Fibroblast of lung (primary cell): ENCODE measurements at places on chromosomes 11 and 22. TPM values are rescaled to one million over a fixed set of nuclear protein-coding genes. Genes with fewer than 3 reads are reported as not detected.

DNA sequence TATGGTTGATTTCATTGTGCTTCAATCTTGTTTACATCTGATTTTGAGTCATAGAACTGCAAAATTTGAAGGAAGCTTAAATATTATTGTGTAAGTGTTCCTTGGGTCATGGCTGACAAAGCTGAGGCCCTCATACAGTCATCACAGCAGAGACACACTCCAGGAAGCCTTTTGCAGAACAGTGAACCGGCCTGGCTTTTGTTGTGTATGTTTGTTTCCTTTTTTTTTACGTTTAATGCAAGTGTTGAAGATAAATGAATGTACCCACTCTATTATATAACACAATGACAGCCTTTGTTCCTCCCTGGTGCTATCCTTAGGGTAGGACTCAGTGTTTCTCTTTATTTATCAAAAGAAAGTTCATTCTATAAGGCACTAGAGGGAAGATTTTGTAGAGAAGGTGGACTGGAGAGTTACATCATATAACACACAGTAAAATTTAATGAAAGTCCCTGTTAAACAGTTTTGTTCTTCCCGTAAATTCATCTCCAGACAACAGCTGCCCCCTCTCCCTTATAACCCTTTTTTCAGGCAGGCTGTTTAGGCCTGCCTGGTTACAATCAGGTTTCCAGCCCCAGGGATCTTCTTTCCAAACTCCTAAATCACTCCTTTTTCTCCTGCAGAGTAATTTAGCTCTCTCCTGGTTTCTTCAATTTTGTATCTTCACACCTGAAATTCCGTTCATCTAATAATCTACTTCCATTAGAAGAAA is 34.3 kb upstream of the CSTF3 start:
- no peak for DNase-seq

DNA sequence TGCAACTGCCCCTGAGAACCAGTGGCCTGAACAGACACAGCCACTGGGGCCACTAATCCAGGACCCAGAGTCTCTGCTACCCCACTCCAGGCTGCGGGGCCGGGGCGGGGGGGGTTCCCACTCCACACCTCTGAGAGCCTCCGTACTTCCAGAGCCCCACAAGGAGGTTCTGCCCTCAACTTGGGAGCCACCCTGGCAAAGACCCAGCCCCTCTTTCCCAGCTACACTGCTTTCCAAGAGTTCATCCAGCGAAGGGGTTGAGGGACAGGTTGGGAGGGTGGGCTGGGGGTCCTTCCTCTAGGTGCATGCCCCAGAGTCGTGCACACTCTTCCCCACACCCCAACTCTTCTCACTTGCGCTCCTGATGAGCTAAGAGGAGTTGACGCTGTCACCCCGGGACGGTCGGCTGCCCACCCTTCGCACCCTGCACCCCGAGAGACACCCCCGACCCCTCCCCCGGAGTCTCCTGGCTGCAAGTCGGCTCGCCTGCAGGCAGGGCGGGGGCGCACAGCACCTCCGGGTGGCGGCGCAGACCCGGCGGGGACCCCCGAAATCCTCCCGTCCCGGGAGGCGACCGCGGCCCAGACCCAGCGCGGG is 531 bp downstream of the RAB3IL1 start:
- DNase-seq = no peak

Gene TIMP3
- total RNA-seq = 145 and 242 TPM in 2 replicates

Gene MTNR1B
- total RNA-seq = not detected in 2 replicates

Gene OR8D4
- not detected in 2 replicates for total RNA-seq

GRCh38 chr11:76621466-76621865 is 49.1 kb downstream of the LRRC32 start:
- no peak for DNase-seq

Gene CNTF
- total RNA-seq = 0.77 and 1.2 TPM in 2 replicates

- peak; percentile 61 for DNase-seq
Measured at GRCh38 chr11:6443269-6444003, 2.6 kb upstream of the HPX start.

- peak; percentile 37 for DNase-seq
Measured at GRCh38 chr11:125343718-125344131, 152.3 kb downstream of the FEZ1 start.
